ENCODE measurements at places on chromosomes 1 and 21. TPM values are rescaled to one million over a fixed set of nuclear protein-coding genes. Genes with fewer than 3 reads are reported as not detected.

DNA sequence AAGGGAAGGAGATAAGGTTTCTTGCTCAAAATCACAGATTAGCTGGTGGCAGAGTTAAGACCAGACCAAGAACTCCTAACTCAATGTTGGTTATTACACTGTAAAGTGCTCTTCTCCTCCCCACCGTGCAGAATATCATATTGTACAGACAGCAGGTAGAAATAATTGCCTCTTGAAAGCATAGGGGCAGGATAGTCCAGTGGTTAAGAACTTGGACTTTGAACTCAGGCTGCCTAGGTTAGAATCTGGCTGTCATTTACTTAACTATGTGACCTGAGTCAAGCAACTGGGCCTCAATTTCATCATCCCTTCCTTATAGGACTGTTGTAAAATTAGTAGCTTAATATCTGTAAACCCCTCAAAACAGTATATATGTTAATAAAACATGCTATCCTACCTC lies 114.9 kb upstream of the HIVEP3 start:
- DNase-seq = no peak

DNA sequence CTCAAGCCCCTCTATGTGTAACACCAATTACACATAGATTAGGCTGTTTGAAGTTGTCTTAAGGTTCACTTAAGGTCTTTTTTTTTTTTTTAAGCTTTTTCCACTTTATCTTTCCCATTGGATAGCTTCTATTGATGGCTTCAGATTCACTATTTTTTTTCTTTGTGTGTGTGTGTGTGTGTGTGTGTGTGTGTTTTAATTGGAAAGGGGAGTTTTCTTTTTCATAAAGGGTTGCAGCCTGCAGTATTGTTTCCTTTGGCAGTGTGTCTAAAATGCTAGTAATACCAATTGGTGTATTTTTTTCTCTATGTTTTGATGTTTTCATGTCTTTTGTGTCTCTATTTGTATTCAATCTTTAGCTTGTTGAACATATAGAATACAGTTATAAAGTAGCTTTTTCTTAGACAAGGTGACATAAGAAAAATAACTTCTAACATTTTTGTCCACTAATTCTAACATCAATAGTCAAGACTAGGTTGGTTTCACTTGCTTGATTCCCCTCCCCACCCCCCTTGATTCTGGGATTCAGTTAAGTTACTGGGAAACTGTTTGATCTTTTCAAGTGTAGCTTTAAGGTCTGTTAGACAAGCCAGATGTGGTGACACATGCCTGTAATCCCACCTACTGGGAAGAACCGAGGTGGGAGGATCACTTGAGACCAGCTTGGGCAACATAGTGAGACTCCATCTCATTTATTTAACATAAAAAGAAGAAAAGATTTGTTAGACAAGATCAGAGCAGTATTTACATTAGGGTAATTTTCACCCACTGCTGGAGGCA lies 21.4 kb downstream of the PRRC2C start:
- DNase-seq = no peak

DNA sequence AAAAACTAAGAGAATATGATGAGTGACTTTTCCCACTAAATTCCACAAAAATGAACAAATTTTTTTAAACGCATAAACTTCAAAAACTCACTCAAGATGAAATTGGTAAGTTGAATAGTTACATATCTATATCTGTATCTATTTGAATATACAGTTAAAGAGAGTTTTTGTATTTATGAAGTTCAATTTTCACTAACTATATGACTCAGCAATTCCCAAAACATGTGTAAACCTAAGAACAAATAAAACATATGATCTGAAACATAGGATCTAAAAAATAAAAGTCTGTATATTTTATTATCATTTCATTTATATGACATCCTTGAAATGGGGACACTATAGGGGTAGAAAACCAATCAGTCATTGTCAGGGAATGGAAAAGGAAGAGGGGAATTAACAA lies 105.7 kb upstream of the SNX7 start:
- no peak for DNase-seq

GRCh38 chr1:112818990-112819689 lies 104.0 kb upstream of the PPM1J start:
- DNase-seq = peak; percentile 21

- no peak for DNase-seq
These were observed 11.2 kb downstream of the C1orf198 start for GRCh38 chr1:230857077-230857476.

DNA sequence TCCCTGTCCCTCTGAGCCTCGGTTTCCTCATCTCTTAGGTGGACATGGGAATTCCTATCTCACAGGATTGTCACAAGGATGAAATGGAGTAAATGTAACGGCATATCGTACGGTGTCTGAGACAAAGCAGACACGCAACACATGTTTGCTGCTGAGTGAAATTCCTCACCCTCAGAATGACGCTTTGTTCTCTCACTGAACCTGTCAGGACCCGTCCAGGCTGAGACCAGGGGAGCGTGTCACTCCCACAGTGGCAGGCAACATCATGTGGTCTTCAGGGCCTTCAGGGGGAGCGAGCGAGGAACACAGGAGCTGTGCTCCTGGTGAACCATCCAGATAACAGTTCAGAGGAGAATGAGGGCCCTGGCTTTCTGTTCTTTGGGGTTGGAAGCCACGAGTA lies 74.2 kb downstream of the TOMM20 start:
- peak; percentile 38 for DNase-seq

- no peak for DNase-seq
These were observed at the start of gene SYT2 for GRCh38 chr1:202710070-202711045. Gene SYT2, minus strand, starts transcription at chr1:202710454. Its CDS starts 104,682 bp downstream, at chr1:202605772.

- DNase-seq = no peak
These were observed 37.4 kb downstream of the LRRC52 start for GRCh38 chr1:165580931-165581871.

- DNase-seq = peak; percentile 42
These were observed 5.9 kb downstream of the NRIP1 start for GRCh38 chr21:15058854-15059263.

DNA sequence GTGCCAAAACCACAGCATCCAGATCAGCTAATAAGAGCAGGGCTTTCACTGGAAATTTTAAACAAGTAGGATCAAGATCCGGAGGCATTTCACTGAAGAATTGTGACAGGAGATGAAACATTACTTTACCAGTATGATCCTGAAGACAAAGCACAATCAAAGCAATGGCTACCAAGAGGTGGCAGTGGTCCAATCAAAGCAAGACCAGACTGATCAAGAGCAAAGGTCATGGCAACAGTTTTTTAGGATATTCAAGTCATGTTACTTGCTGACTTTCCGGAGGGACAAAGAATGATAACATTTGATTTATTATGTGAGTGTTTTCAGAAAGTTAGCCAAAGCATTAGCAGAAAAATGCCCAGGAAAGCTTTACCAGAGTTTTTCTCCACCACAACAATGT lies 8.2 kb downstream of the ZSWIM5 start:
- DNase-seq = no peak

DNA sequence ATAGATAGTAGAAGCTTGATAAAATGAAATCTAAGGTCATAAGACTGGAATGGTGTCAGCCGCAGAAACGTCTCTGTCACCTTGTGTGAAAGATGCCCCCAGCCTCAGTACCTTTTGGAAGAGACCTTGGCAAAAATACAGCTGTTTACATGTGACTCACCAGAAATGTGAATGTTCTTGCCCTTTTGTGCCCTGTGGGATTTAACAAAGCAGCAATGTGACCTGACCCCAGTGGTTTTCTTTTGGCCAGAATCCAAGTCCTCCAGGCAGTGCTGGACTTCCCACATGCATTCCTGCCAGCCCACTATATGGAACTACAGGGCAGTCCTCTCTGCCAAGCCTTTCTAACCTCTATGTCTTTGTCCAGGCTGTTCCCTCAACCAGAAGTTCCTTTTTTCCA lies 27.2 kb upstream of the LRRC8C start:
- peak; percentile 90 for DNase-seq

- no peak for DNase-seq
These were observed 190.0 kb upstream of the C1orf105 start for GRCh38 chr1:172230526-172230925.

- peak; percentile 48 for DNase-seq
These were observed 2.8 kb upstream of the HAPLN2 start for GRCh38 chr1:156616463-156616862.

DNA sequence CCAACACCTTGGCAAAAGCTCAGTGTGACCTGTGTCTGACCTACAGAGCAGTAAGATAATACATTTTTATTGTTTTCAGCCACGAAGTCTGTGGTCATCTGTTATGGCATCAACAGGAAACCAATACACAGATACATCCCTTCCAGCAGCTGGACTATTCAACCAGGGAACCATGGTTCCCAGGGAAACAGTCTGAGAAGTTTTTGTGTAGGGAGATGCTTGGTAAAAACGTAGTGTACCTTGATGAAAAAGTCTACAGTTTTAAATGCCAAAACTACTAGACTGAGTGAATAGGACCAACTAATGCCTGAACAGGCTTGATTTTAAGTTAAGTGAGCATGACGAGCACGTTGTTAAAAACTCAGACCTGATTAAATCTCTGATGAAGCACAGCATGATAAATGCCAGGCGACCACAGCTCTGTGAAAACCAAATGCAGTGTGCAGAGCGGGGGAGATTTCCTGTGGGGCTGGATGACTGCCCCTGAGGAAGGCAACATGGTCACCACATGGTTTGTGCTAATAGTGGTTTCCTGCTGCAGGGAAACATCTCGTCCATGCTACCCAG lies 228.9 kb downstream of the TNR start:
- no peak for DNase-seq

- no peak for DNase-seq
These were observed 14.9 kb downstream of the SLC30A1 start for GRCh38 chr1:211564084-211564483.

Gene PI4KB
- total RNA-seq = 59.5 TPM

Gene ALPL
- 14.9 TPM for total RNA-seq

Gene PRMT6
- total RNA-seq = 12.6 TPM

Gene SNX7
- 25.4 TPM for total RNA-seq

Gene OR2G6
- total RNA-seq = not detected

Gene CCDC27
- total RNA-seq = not detected

All from myocyte (in vitro differentiated cells).